ENCODE measurements at places on chromosomes 7 and 10.

DNA sequence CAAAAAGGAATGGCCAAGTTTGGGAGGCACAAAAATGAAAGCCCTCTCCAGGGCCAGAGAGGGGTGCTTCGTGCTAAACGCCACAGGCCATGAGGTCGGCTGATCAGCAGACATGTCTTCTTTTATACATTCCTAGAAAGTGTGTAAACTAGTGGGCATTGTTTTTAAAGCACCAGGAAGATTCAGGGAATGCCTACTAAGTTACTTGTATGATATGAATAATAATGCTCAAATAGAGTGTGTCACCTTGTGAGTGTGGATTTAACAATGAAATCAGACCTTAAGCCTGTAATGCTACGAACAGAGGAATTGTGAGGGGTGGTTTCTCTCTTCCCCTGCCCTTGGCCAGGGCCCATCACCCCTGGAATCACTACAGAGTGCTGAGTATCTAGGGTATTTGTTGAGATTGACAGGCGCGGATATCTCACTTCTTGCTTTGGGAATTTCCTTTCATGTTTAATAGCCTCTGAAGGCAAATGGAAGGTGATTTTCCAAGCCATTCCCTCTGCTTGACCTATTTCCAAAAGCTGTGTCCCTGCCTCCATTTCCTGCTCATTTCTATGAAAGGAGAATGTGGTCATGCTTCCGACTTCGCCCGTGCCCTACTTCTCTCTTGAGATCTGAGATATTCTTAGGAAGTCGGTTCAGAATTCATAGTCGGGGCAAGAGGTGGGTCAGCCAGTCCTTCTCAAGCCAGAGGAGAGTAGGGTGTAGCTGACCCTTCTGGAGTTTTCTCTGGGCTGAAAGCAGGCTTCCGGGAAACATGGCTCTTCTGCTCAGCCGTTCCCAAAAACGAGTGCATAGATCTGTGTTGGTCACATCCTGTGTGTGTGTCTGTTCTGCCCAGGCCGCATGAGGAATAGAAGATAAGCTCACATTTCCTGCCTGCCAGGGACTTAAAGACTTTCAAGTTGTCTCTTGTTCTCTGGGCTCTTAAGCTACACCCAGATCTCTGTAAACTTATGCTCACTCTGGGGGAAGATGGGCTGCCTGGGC, 167.8 kb upstream of the ITGB1 start:
- DNase-seq = no peak

GRCh38 chr10:120392245-120392644, 64.8 kb upstream of the PLPP4 start:
- DNase-seq = no peak

DNA sequence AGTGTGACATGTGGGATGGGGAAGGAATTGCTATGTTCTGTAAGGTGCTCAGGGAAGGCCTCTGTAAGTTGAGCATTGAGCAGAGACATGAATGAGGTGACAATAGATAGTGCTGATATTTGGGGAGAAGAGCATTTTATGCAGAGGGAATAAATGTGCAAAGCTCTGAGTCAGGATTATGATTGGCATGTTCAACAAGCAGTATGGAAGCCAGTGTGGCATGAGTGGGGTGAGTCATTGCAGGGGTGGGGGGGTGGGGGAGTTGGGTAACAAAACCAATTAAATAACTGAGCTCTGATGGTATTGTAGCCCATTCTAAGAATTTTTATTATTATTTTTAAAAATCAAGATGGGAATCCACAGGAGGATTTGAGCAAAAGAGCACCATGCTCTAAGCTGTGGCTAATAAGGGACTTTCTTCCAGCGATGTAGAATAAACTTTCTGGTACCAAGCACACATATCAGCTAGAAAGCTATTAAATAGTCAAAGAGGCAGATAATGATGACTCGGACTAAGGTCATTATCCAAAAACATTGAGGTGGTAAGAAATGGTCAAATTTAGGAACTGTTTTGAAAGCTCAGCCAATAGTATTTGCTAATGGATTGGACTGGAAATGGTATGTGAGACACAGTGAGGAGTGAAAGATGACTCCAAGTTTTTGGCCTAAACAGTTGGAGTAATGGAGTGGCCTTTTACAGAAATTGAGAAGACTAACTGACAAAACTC, 96.4 kb downstream of the PRKG1 start:
- no peak for DNase-seq

DNA sequence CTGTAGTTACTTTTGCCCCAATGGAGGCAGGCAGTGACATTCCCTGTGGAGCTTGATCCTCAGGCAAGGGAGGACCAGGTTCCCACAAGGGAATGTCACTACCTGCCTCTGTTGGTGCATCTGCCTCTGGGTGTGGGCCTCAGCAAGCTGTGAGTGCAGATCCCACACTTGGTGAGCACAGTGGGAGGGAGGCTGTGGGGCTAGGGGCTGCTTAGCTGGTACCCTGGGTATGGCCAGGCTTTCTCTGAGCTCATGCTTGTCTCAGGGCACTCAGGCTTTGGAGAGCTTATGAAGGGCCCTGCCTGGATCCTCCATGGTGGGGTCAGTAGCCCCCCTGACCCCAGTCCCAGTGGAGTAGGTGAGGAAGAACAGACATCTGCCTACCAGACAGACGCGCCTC, 16.2 kb upstream of the ZNF488 start:
- DNase-seq = no peak

DNA sequence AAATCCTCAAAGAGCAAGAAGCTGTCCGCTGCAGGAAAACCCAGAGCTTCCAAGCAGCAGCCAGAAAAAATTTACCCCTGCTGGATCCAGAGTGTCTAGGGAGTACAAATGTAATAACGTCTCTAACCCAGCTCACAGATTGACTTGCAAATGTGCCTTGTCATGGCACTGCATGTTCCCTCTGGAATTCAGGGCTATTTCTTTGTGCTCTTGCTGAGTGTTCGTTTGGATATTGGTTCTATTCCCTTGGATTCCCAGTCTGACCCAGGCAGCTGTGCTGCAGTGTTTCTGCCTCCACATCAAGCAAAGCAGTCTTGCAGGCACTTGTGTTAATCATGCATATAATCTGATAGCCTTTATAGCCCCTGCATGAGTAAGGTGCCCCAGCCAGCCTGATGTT, 209.9 kb upstream of the GHITM start:
- DNase-seq = no peak

DNA sequence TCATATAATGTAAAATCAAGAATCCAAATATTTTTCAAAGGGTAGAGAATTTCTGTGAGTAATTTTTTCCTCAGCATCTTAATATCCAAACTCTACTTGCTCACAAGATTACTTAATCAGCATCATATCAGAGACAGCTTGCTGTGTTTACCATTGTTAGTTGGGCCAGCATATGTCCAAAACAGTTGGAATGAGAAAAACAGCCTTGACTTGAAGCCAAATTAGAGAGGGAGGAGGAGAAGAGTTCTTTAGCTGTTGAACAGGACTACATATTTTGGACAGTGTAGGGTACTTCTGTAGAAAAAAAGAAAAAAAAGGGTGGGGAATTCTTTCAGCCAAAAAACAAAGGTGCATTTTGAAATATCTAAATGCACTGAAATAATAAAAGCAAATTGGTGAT, 69.8 kb downstream of the HDAC9 start:
- DNase-seq = no peak

DNA sequence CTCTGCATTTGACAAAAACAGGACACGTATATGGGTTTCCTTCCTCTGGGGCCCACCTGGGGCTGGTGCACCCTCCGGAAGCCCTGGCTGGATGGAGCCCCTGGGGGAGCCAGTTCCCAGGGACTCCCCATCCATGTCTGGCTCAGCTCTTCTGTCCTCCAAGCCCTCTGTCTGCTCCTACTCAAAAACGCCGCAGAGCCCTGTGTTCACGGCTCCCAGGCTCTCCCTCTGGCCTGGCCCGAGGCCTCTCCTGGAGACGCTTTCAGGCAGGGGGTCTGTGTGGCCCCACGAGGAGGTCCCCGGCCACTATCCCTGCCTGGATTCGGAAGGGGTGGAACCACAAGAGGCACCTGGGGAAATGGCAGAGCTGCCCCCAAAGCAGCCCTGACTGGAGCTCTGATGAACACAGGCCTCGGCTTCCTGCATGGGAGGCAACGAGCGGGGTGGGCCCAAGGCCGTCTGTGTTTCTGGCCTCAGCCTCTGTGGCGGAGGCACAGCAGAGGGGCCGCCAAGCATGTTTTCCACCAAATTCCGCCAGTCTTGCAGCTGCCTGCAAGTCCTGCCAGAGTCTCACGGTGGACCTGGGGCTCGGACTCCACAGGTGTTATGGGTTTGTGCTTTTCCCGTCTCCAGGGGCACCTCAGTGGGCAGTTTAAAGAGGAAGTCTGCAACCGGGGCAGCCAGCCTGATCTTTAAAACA, 22.6 kb upstream of the INPP5A start:
- no peak for DNase-seq

- no peak for DNase-seq
Measured at GRCh38 chr10:110426294-110427181, 71.2 kb upstream of the DUSP5 start.

- DNase-seq = no peak
Measured at GRCh38 chr7:45162943-45163691, 5.5 kb downstream of the RAMP3 start.

DNA sequence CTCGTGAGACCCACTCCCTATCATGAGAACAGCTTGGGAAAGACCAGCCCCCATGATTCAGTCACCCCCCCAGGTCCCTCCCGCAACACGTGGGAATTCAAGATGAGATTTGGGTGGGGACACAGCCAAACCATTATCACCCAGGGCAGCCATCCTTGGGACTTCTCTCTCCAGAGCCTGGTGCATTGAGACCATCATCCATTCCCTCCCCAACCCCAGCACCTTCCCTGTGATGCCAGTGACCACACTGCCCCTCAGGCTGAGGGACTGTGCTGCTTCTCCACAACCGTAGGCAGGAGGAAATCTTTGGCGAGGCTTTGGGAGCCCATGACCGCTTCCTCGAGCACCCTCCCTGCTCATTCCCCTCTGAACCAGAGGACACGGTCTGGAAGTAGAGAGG, 64.4 kb downstream of the TACC2 start:
- DNase-seq = no peak

DNA sequence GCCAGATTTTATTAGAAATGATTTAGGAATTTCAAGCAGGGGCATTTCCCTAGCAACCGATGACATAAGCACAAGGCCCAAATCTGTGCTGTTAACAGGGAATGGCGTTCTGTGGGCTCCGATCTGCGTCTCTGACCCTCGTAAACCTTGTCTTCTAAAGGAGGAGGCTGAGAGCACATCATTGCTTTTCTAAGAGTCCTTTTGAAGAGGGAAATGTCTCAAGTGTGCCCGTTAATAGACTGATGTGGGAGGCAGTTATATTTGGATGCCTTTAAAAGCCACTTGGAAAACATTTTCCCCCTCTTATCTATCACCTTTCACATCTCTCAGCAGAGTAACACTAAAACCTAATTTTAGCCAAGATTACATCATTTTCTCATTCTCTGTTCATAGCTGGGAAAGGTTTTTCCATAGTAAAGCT, 424.1 kb upstream of the GALNT17 start:
- DNase-seq = no peak
